Effector memory CD4-positive, alpha-beta T cell (primary cell): ENCODE measurements at places on chromosomes 6 and 20.
A peak's percentile ranks its signal among the peaks of the same experiment; 100 is the strongest.

DNA sequence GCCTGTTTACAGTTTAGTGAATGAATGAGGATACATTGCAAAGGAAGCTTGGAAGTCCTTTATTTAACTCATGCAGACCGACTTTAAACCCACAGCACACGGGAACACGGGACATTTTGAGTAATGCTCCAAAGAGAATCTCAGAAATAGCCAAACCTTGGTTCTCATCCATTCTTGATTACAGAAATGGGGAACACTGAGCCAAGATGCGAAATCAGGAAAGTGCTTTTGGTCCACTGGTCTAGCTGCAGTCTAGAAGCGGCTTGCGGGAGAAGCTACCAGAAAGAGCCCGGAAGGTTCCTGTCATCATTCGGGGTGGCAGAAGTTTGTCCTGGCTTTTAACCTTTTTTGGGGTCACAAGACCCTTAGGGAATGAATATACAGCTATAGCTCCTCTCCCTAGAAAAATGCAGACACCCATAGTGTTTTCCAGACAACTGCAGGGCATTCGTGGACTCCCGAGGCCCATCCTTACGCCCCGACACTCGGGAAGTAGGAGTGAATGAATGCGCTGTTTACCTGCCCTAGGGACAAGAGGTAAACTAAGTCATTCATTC lies 475 bp upstream of the TMEM181 start:
- no peak for DNase-seq

- no peak for DNase-seq
Measured at GRCh38 chr20:53061192-53062108, 89.3 kb downstream of the TSHZ2 start.

DNA sequence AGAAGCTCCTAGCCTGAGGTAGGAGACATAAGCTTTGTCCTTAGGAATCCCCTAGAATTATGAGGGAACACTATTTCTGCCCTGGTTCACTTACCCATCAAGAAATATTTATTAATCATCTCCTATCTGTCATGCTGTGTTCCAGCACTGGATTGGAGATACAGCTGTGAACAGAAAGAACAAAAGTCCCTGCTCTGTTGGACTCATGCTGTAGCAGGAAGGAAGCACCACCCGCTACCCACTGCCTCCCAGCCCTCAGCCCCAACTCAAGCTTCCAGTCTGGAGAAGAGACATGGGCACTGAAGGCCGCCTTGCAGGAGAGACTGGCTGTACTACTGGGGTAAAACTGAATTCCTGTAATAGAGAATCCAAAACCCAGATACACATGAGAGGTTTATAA lies 78.0 kb downstream of the MDGA1 start:
- no peak for DNase-seq

- DNase-seq, result peak; percentile 43
Measured at GRCh38 chr20:57620274-57620990, at the start of gene ZBP1. Gene ZBP1, minus strand, starts transcription at chr20:57620426. Its CDS starts 131 bp downstream, at chr20:57620295.

GRCh38 chr6:166779963-166780683 lies 153.1 kb upstream of the RPS6KA2 start:
- no peak for DNase-seq

- DNase-seq, result no peak
Measured at GRCh38 chr6:111952821-111953540, 79.7 kb upstream of the FYN start.

- no peak for DNase-seq
Measured at GRCh38 chr6:50128420-50129005, 78.8 kb upstream of the DEFB112 start.

- DNase-seq, result no peak
Measured at GRCh38 chr6:2209226-2209809, 36.1 kb downstream of the GMDS start.

DNA sequence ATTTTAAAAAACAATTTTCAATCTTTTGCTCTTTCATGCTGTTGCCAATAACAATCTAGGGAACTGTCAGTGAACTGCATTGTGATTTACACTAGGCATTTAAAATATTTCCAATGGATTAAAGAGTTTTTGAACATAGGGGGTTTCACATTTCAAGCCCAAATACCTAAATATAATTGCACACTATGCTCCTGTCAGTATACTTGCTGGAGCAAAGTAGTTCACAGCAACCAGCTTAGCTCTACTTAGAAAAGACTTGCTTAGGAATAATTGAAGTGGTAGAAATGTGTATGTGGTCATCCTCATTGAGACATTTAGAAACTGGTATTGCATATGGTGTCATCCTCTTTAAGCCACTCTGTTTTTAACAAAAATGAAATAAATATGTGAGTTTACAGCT lies 41.7 kb upstream of the REV3L start:
- no peak for DNase-seq
